ENCODE measurements at places on chromosomes 2 and 18. TPM values are rescaled to one million over a fixed set of nuclear protein-coding genes. Genes with fewer than 3 reads are reported as not detected.

- DNase-seq = no peak
Observed at GRCh38 chr2:181037922-181038321, 57.5 kb downstream of the UBE2E3 start.

DNA sequence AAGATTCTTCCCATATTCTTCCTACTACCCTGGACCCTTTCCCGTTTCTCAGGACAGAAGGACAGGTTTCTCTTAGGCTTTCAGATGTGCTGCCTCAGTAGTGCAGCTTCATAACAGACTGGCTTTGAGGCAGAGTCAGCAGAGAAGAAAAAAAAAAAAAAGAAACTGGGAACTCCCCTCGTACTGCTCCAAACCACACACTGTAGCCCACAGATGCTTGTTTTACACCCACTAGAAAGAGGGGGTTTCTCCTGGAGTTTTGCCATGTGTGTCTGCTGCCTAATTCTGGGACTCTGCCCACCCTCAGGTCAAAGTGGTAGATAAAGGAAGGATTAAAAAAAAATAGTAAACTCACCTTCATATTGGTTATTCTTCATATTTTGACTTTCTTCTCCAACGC is 95.9 kb downstream of the NCOA1 start:
- no peak for DNase-seq

GRCh38 chr2:234309431-234309830 is 187.4 kb downstream of the ARL4C start:
- no peak for DNase-seq

GRCh38 chr2:172168917-172169346 is 66.2 kb upstream of the DLX2 start:
- DNase-seq = no peak

Gene FBXO41
- 16.1 TPM for total RNA-seq

Gene OR6B2
- total RNA-seq = not detected

Measured in Calu3 (cell line).